ENCODE measurements at places on chromosomes 4 and X.

- no peak for DNase-seq
Observed at GRCh38 chr4:159235779-159236368, 133.0 kb downstream of the RAPGEF2 start.

DNA sequence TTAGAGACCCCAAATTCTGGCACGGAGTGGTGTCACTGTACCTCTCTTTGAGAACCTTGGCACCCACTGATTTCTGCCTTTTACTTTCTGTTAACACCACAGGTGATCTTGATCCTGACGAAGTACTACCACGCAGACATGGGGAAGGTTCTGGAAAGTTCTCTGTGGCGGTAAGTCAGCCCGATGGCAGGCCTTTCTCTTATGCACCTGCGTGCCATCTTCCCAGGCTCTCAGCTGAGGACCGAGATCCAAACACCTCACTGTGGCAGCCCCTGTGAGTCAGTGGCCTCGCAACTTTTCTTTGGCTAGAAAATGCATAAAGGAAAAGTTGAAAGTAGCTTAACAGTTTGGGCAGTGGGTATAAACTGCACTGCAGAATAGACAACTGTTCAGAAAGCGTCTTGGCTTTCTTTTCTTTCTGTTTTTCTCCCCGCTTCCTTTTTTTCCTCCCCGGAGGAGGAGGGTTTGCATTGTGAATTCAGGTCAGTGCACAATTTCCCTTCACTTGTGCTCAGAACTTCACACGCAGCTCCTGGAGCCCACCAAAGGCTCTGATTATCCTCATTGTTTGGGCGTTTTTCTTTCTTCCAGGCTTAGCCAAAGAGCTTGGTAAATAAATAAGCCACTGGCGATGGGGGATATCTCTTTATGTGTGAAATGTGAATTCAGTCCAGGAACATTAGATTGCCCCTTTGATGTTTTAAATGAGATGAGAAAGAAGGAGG is 38.4 kb downstream of the PSAPL1 start:
- no peak for DNase-seq

DNA sequence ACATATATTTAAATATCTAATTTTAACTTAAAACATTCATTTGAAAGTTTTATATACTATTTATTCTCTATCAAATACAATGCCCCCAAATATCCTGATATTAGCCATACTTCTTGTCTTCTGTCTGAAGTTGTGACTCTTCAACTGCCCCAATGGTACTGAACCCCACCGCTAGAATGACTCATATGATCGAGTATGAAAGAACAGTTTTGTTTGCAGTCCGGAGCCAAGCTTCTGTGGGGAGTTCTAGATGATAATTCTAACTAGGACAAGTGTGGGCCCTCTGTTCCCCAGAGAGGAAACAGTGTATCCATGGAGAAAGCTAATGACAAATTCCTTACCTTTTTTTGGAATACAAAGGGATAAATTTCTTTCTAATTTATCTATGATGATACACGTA is 24.7 kb upstream of the CT47A1 start:
- DNase-seq, result no peak

DNA sequence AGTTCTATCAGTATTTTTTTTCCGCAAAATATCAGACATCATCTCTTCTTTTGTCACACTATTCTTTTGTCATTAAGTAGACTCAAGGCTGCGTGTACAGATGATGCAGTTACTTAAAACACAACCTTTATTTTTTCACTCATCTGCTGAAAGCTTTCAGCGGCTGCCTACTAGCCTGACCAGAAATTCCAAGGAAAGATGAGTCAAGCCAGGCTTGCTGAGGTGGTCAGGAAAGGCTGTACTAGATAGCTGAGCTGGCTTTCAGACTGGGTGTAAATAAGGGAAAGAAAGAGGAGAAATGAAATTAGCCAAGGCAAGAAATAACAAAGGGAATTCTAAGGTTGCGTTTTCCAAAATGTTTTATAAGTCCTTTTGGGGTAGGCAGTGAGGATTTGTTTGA is 17.9 kb downstream of the STK26 start:
- no peak for DNase-seq

DNA sequence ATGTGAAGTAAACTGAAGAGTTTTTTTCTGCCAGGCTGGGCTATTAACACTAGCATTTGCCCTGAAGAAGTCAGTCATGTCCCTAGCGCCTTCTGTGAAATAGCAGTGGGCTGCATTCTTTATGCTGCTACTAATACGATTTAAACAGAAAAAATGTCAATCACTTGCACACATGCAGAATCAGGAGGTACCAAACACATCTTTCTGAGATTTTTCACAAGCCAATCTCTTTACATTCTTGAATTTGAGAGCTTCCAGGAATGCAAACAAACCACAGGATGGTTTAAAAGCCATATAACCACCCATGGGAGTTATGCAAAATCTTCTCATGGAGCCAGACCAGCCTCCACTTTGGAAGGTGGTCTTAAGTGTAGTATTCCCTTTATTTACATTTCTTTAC is 220.1 kb downstream of the IQCM start:
- DNase-seq, result no peak

DNA sequence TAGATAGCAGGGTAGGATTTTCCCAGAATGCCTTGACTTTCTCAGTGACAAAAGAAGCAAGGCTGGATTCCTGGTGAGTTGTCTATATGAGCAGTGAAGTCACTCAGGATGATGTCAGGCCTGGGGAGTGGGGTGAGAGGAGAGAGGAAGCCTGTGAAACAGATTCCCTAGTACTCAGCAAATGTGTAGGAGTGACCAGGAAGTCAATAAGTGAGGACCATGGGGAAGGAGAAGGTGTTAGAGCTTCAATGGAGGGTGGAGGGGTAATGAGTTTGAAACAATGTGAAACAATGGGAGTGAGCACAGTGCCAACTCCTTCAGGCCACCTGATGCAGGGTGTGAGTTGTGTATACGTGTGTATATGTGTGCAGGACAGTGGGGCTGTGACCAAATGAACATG is 2.4 kb upstream of the SLC9A6 start:
- DNase-seq, result no peak

- DNase-seq, result no peak
Observed at GRCh38 chr4:24260133-24260715, 324.1 kb downstream of the DHX15 start.

- DNase-seq, result no peak
Observed at GRCh38 chrX:34839451-34839850, 103.1 kb upstream of the FAM47B start.

DNA sequence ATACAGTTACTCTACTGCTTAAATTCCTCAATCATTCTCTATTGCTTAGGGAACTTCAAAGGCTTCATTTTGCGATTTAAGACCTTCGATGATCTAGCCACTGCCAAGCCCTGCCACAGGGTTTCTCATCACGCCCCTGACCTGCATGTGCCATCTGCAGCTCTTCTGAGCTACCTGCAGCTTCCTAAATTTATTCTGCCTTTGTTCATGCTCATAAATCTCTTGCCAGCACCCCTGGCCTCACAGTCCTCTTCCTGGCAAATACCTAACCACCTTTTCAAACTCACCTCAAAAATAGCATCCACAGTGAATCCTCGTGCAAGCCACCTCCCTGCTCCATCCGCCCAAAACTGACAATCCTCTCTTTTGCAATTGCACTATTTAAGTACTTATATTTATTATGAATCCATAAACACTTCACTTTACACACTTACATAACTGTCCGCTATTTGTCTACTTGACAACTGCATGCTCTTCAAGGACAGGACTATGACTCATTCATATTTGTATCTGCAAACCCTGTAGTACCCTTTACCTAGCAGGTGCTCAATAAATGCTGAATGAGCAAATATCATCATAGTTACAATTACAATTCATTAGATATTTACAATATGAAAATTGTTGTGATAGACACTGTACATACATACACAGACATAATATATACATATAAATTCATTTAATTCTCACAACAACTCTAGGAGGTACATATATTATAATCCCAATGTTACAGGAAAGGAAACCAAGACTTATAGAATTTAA is 280.0 kb upstream of the RASGEF1B start:
- DNase-seq, result no peak

- no peak for DNase-seq
Observed at GRCh38 chrX:139844884-139845283, 88.0 kb downstream of the ATP11C start.

DNA sequence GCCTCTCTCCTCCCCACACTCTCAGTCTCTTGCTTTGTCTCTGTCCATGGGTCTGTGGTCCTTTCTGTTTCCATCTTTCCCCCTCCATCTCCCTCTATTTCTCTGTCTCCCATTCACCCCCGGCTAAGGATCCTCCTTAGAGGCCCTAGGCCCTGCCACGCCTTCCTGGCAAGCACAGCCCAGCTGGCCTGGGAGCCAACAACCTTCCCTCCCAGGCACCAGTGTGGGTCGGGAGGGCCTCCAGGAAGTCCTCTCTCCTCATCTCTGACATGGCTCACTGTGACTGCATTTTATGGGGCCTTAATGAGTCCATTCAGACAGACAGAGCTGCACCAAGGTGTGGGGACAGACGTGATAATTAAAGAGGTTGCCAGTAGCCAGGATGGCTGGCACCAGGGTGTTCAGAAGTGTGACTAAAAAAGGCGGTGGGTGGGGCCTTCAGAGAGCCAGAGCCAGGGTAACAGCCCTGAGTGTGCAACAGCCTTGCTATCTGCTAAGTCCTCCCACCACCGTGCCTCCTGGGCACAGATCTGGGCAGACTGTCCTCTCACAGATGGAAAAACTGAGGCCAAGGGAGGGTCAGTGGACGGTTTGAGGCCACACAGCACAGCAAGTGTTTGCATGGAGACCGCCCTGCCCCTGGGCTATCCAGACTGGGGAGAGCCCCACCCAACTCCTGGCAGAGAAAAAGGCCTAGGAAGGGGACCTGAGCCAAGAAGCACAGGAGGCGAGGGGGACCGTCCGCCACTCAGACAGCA is 31.5 kb downstream of the BLOC1S4 start:
- DNase-seq, result no peak

GRCh38 chr4:141768954-141769353 is 132.6 kb downstream of the IL15 start:
- no peak for DNase-seq

DNA sequence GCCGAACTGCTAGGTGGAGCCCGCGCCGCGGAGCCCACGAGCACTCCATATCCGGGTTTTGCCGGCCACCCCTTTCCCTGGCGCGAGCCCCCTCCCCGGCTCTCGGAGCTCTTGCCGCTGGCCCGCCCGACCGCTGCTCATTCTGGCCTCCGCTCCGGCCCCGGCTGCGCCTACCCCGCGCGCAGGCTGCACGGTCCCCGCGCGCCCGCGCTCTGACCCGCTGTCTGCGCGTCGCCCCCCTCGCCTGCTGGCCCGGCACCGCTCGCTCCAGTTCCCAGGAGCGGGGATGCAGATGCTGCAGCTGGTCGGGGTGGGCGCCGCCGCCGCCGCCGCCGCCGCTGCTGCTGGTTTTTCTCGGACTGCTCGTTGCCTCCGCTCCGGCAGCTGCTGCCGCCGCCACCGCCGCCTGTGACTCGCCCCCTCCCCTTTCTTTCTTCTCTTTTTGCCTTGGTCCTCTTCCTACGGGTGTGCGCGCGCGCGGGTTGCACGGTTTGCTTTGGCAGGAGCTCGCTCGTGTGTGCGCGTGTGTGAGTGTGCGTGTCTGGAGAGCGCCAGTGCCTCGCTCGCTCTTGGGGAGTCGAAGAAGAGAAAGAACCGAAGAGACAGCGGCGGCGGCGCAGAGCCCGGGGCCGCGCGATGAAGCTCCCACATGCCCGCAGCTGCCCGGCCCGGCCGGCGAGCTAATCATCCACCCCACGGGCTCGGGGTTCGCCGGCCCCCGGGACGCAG is at the start of gene ADGRL3:
Gene ADGRL3, plus strand, starts transcription at position 140 of the 729 bp plus-strand sequence.
- no peak for DNase-seq

- DNase-seq, result no peak
Observed at GRCh38 chr4:94680176-94680862, 77.4 kb upstream of the BMPR1B start.

DNA sequence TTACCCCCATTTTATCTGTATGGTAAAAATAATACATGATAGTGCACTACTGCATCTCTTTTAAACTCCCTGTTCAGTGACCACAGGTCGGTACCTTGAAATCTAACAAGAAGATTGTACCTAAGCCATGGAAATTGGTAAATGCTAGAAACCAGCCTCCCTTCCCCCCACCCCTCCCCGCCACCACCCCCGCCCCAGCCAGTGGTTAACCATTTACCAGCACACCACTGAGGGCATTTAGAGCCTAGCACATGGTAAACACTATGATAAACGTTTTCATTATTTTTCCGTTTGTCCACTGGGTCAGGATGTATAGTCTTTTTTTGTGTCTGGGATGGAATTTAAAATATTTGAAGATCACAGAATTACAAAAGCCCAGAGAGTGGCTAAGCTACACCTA is 703 bp upstream of the FTSJ1 start:
- DNase-seq, result no peak

- no peak for DNase-seq
Observed at GRCh38 chrX:40371376-40371775, 209.4 kb upstream of the ATP6AP2 start.

- DNase-seq, result no peak
Observed at GRCh38 chr4:71188156-71188640, 150.6 kb upstream of the SLC4A4 start.

GRCh38 chr4:187840814-187841213 is 154.8 kb upstream of the ZFP42 start:
- DNase-seq, result no peak

DNA sequence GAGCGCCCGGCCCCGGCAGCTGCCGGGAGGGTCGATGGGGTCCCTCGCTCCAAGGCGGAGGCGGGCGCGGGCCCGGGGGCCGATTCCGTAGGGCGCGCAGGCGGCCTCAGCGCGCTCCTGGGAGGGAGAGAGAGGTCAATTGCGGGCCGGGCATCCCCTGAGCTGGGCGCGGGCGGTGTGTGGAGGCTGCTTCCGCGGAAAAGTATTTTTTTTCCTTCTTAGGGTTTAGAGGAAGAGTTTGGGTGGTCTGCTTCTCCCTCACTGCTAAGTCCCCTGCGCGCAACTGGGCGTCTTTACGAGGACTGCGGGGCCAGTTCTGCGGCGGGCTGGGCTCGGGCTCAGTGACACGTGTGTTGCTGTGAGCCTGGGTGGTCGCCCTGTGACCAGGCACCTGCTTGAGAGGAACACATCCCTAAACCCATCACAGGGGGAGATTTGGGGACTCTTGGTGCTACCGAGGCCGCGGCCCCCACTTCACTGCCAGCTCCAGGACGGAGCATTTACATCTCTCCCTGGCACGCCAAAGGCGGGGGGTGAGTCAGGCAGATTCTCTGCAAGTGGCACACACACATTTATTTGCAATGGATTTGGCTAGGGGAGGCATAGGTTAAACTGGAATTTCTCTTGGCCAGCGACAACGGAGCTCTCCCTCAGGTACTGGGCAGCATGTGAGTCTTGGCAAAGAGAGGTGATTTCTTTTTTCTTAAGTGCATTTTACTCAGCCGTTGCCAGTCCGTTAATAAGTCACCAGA is 151.2 kb upstream of the SLC4A4 start:
- peak; percentile 20 for DNase-seq

DNA sequence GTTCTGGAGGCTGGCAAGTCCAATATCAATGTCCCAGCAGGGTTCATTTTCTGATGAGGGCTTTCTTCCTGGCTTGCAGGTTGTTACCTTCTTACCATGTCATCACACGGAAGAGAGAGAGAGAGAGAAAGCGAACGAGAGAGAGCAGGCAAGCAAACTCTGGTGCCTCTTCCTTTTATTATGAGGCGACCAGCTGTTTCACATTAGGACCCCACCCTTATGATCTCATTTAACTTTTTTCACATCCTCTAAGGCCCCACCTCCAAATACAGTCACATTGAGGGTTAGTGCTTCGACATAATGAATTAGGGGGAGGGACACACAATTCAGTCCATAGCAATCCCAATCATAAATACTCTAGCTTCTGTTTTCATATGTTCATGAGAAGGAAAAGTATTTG is 10.6 kb upstream of the GPR174 start:
- no peak for DNase-seq

Measured in KG1 (cell line).